NCI-H1092 (cell line): ENCODE measurements at places on chromosomes 1 and 21.
A peak's percentile ranks its signal among the peaks of the same experiment; 100 is the strongest.

- no peak for DNase-seq
Observed at GRCh38 chr1:151406176-151406575, 6.8 kb downstream of the PSMB4 start.

- no peak for DNase-seq
Observed at GRCh38 chr1:54812801-54813484, 11.8 kb upstream of the TTC22 start.

GRCh38 chr1:47382399-47382983, 33.6 kb upstream of the FOXE3 start:
- no peak for DNase-seq

GRCh38 chr1:186143481-186143880, 231.6 kb downstream of the TPR start:
- no peak for DNase-seq

DNA sequence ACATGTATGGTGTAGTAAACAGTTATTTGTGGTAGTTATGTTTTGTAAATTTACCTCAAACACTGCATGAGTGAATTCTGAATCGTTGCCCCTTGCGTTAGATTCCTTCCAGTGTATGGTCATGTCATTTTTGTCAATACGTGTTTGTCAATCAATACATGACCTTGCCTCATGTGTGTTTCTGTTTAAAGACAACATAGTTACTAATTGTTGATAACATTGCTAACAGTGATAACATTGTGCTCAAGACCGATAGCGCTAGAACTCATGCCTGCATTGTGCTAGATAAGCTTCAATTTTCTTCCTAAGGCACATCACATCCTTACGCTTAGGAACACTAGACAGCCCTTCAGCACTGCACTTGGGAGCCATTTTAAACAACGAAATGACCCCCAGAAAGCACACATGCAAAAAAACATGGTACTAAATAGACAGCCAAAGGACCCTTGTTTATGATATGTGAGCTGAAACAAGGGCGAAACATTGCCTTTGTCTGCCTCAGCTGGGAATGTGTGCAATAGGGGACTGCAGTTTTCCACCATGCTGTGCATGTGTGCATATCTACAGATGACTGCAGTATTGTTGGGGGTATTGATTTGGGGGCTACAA, 37.3 kb downstream of the MRPS6 start:
- DNase-seq: no peak

DNA sequence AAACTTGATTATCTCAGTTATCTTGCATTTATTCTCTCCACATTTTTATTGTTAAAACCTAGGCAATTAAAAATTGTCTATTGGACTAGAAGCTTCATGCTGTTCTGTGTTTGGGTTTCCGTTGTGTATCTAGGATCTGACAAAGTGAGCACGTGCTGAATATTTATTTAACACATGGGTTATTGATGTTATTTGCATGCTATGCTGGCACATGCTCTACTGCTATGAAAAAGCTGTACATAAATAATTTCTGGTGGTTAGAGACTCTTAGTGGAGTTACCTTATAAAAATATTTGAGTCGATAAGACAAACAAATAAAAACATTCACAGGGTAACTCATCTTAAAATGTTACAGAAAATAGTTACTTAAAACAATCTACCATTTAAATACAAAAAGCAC, 1769.7 kb downstream of the MRPL39 start:
- no peak for DNase-seq

GRCh38 chr1:49854741-49855140, 169.0 kb downstream of the AGBL4 start:
- DNase-seq: peak; percentile 77

GRCh38 chr21:38936240-38936639, 130.5 kb downstream of the ETS2 start:
- DNase-seq: no peak

GRCh38 chr1:177020851-177021589, 143.5 kb downstream of the ASTN1 start:
- DNase-seq: no peak

DNA sequence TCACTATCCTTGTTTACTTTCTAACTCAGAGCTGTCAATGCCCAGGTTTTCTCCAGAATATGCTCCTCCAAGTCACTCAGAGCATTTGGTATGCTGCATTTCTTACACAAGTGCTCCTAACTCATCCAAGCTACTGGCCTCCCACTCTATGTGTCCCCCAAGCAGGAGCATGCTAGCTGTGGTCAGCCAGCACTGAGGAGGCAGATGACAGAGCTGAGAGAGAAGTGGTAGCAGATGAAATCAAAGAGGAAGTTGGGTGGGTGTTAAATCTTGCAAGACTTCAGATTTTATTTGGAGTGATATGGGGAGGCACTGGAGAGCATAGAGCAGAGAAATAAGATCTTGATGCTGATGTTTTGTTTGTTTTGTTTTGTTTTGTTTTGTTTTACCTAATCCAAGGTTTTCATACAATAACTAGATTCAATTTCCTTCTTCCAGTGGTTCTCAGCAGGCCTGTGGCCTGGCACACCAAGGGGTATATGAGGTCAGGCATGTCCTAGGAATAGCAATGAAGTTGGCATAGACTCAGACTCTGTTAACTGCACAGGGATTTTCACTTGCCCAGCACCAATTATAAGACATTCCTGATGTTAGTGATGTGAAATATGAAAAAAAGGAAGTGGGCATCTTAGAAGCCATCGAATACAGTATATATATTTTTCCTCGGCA, 3.1 kb upstream of the PGBD5 start:
- DNase-seq: no peak

GRCh38 chr1:25197235-25197975, 34.9 kb downstream of the SYF2 start:
- peak; percentile 79 for DNase-seq

GRCh38 chr1:2236695-2237677, 8.9 kb downstream of the SKI start:
- DNase-seq: no peak

DNA sequence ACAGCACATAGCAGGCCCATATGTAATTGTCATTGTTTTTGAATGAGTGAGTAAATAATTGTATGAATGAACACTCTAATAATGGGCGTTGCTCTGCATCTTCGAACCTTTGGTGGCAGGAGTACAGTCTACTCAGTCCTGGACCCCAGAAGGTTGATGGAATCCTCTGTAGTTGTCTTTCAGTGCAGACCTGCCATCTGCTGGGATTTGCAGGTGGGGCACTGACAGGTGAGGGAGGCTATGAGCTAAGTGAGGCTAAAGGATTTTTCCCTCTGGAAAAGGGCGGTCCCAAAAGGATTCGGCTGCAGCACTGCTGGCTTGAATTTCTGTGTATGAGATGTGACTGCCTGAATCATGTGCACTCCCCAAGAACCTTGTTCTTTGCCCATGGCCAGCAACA, 53.4 kb downstream of the PLXNA2 start:
- DNase-seq: no peak

- DNase-seq: no peak
Observed at GRCh38 chr1:88736633-88737248, 52.7 kb downstream of the PKN2 start.

- DNase-seq: peak; percentile 28
Observed at GRCh38 chr1:42214447-42214871, 49.9 kb upstream of the GUCA2A start.
